Aorta (tissue), 5 donors: ENCODE measurements at places on chromosomes 2 and 18.

DNA sequence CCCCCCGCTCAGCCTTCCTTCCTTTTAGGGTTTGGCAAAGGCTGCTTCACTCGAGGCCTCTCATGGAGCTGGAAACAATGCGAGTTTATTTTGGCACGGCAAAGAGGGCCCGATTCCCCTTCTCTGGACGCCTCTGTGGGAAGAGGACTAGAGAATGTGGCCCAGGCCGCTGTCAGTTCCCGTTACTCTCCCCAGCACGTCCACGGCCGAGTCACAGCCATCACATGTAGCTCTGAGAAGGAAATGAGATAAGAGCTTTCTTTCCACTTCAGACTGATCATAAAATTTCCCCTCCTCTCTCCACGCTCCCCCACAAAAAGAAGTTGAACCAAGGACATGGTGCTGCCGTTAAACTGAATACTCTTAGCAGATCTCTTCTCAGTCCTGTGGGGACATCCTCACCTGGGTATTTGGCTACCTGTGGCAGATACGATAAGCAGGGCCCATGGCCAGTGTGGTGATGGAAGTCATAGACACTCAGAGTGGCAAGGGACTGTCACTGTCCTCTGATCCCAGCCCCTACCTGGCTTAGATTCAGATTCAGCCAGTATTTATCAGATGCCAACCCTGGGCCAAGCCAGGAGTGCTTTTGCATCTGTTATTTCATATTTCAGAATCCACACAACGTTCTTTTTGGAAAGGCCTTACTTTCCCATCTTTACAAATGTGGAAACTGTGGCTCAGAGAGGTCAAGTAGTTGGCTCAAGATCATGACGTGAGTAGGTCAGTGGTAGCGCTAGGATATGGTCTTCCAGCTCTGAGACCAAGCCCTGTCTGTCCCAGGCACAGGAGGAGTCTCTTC lies 101.2 kb downstream of the MCFD2 start:
- no peaks in the 10 kb centered on the region for H3K36me3 ChIP-seq
- no peaks in the 10 kb centered on the region for H3K27me3 ChIP-seq
- peaks cover 8% of the 10 kb centered on the region for H3K4me1 ChIP-seq
- H3K27ac ChIP-seq, result peak overlapping the region; percentile 49
- no peak overlapping the region for H3K4me3 ChIP-seq

GRCh38 chr2:205176546-205176945 lies 505.8 kb upstream of the NRP2 start:
- H3K27me3 ChIP-seq, result no peaks in the 10 kb centered on the region
- peaks cover 8% of the 10 kb centered on the region for H3K4me1 ChIP-seq
- no peak for DNase-seq
- H3K4me3 ChIP-seq, result no peak overlapping the region
- no peaks in the 10 kb centered on the region for H3K36me3 ChIP-seq
- H3K27ac ChIP-seq, result no peak overlapping the region

DNA sequence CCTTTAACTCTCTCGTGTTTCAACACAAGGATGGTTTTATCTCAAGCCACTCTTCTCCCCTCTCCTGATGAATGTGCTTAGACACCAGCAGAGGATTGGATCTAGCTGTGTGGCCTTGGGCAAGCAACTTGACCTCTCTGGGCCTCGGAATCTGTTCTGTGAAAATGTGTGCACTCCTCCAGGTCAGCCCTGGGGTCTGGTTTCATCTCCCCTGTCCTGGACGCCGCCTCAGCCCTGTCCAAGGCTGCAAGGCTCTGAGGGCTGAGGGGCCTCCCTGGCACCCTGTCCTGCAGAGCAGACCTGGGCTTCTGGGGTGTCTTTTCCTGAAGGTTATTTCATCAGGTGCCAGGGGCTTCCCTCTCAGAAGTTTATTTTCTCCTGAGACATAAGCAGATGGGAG lies 28.5 kb downstream of the CNDP1 start:
- no peaks in the 10 kb centered on the region for H3K36me3 ChIP-seq
- no peak overlapping the region for H3K27ac ChIP-seq
- H3K4me3 ChIP-seq, result no peak overlapping the region
- H3K27me3 ChIP-seq, result no peaks in the 10 kb centered on the region

GRCh38 chr18:70332694-70333093 lies 43.8 kb downstream of the SOCS6 start:
- H3K4me3 ChIP-seq, result no peak overlapping the region
- H3K27ac ChIP-seq, result no peak overlapping the region
- DNase-seq, result no peak
- no peaks in the 10 kb centered on the region for H3K27me3 ChIP-seq

DNA sequence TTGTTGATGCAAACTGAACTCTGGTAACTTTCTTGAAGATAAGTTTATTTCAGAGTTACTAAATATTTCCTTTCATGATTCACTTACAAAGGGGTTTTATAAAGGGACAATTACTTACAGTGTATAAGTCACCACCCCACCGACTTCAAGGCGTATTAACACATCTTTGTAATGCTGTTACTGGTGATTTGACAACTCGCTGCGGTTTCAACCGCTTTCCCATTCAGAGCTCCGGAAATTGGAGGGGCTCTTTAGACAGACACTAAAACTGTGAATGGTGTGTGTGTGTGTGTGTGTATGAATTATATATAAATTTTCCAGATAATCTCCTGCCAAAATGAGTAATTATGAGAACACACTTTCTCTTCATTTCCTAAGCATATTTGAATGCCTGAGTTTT lies 4.9 kb downstream of the TM4SF20 start:
- no peaks in the 10 kb centered on the region for H3K27me3 ChIP-seq
- no peak for DNase-seq
- H3K27ac ChIP-seq, result no peak overlapping the region
- no peaks in the 10 kb centered on the region for H3K36me3 ChIP-seq
- H3K4me3 ChIP-seq, result no peak overlapping the region
